Pulmonary artery endothelial cell (primary cell): ENCODE measurements at places on chromosomes 5 and 9.

GRCh38 chr5:142904416-142904815 is 134.2 kb downstream of the ARHGAP26 start:
- DNase-seq, result no peak

DNA sequence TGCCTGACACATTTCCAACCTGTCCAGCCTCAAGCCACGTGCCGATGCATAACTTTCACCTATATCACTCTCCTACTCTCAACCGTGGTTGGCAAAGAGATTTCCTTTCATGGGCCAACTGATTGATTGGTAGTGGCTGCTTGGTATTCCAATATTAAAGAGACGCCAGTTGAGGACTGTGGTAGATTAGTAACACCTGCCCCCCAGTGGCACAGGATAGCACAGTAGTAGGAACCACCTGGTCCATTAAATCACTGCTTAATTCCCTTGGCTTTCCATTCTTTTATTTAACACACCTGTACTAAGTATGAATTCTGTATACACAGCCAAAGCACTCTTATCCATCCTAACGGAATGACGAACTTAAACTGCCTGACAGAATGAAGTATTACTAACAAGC is 19.1 kb upstream of the FOXB2 start:
- DNase-seq, result no peak

DNA sequence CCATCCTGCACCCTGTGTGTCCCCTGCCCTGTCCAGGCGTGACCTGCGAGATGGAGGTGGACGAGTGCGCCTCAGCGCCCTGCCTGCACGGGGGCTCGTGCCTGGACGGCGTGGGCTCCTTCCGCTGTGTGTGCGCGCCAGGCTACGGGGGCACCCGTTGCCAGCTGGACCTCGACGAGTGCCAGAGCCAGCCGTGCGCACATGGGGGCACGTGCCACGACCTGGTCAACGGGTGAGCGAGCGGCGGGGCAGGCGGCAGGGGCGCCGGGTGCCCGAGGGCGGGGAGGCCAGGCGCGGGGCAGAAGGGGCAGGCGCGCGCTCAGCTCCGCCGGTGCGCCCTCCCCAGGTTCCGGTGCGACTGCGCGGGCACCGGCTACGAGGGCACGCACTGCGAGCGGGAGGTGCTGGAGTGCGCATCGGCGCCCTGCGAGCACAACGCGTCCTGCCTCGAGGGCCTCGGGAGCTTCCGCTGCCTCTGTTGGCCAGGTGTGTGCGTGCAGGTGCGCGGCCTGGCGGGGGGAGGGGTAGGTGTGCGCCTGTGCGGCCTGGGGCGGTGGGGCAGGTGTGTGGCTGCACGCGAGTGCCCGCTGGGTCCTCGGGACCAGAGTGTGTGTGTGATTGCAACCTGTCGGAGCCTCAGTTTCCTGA is 10.0 kb downstream of the CRB2 start:
- DNase-seq, result no peak

- DNase-seq, result no peak
Measured at GRCh38 chr5:15609076-15609725, 109.2 kb downstream of the FBXL7 start.

GRCh38 chr9:114207034-114207810 is 51.9 kb downstream of the COL27A1 start:
- DNase-seq, result no peak
